ENCODE measurements at places on chromosomes 1 and 21.

DNA sequence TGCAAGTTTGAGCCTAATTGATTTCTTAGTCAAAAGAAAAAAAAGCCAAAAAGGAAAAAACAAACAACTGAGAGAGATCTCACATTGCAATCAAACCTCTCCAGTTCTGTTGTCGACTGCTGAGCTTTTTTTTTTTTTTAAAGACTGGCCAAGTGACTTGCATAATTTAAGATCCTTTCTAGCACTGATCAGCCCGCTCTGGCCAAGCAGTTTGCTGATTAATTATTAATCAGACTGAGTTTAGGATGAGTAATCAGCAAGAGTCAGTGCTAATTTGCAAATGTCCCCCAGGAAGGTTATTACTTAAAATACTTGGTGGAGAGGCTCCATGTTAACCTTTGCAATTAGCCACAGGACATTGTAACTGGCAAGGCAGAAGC, 39.3 kb downstream of the HMGB4 start:
- no peak for DNase-seq

- no peak for DNase-seq
Observed at GRCh38 chr1:77202751-77203150, 16.5 kb downstream of the PIGK start.

GRCh38 chr21:9756677-9757076, 764.7 kb upstream of the TPTE start:
- no peak for DNase-seq

DNA sequence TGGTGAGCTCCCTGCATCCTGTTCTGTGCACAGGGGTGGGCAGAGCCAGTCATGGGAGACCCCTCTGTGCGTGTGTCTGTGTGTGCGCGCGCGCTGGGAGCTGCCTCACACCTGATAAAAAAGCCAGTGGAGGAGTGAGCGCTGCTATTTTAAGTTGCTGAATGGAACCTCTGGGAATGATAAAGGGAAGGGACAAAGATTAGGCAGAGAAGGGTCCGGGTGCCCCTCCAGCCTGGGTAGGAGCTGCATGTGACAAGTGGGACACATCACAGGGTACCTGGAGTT, 847 bp downstream of the ADORA1 start:
- DNase-seq = no peak

DNA sequence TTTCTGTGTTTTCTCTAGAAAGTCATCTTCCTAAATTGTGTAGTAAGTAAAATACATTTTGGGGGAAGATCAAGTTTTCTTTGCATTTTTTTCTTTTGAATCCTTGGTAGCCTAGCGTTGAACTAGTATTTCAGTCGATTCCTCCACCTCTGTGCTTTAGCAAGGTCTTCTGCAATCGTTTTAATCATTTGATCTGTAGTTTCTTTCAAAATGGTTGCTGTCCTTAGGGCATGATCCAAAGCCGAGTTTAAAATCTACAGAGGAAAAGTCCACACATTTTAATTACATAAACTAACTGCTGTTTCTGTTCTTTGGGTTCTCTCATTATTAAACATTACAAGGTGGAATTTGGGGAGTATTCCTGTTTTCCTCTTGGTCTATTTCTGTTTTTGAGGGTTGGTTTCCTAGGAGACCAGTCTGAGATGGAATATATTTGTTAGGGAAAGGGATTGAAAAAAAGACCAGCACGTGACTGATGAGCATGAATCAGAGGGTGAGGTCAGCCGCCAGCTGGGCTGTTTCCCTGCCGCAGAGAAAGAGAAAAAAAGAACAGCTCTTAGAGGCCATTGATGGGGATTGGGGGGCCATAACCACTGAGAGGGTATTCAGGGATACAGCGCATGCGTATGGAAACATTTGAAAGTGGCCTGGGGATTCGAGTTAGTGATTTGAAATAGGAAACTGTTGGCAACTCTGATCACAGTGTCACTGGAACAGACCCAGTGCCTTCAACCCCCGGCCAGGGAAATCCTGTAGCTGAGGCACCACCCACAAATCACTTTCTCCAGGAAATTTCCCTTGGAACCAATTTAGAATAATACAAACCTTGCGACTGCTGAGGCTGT, 40.6 kb downstream of the AKNAD1 start:
- no peak for DNase-seq

DNA sequence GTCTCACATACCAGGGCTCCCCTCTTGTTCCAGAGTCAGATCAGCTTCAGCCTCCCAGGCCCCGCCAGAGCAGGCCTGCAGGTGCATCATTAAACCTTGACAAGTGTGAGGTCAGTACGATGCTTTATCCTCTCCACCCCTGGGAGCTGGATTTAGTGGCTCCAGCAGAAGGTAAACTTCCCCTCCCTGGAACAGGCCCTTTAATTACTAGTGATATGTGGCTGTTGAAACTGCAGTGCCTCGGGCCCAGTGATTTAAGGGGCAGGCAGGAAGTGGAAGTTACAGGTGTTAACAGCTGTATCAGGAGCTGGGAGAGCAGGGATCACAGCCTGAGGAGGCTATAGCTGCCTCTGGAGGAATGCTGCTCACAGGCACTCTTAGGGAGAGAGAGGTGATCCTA, 132.4 kb upstream of the KLHDC7A start:
- no peak for DNase-seq

- no peak for DNase-seq
Observed at GRCh38 chr1:36239941-36240637, 15.8 kb downstream of the THRAP3 start.

GRCh38 chr1:236497908-236498307, 25.9 kb upstream of the LGALS8 start:
- DNase-seq = no peak

- DNase-seq = no peak
Observed at GRCh38 chr1:201320168-201320788, 37.0 kb downstream of the PKP1 start.

DNA sequence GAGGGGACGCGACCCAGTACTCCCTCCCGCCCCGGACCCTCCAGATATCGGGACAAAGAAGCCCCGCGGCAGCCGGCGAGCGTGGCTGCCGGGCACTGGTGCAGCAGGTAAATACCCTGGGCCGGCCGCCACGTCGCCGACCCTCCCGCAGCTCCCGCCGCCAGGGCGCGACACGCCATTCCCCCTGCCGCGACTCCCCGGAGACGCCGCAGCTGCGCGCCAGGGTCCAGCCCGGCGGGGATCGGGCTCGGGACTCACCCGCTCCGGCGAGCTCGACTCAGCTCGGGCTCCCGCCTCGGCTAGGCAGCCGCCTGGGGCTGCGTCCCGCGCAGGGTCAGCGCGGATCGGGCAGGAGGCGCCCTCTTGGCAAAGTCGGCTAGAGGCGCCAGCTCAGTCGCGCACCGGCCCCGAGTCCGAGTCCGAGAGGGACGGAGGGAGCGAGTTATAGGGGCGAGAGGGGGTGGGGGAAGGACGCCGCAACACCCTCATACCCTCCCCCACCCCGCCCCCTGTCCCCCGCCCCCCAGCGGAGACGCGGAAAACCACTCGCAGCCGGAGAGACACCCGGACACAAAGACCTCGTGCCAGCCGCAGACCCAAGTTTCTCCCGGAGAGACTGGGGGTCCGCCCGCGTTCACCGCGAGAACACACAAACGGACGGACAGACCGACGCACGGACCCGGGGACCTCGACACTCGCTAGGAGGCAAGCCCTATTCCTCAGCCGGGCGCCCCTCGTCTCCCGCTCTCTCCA, 985 bp downstream of the SYT6 start:
- no peak for DNase-seq

- DNase-seq = no peak
Observed at GRCh38 chr1:201885531-201886075, 3.1 kb upstream of the SHISA4 start.

DNA sequence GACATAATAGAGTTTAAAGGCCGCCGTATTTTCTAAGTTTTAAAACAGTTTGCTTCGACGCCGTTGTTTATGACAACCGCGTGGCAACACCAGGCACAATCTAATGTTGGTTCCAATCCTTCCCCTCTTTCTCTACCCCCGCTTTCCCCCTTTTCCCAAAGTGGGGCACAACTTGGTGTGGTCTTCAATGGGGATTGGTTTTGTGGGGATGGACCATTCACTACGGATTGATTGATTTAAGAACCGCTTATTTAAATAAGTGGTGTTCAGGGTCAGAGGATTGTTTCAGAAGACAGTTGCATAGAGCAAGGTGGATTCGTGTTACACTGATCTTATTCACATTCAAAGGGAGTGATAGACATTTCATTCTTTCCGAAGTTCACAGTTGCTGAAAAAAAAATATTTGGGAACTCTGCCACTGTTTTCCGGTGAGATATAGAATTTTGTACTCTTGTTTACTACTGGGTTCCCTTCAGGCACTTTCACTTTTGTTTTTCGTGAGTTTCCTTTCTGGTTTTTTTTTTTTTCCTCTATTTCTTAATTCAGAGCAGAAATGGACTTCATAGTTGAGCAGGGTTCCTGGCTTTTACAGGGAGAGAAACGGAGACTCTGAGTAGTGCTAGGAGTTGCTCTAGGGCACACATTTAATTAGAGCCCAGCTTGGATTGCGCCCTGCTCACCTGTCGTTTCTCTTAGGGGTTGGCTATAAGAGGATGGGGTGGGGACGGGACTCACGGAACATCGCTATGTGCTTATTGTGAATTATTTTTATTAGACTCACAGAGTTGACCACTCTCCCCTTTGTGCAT, 79.6 kb upstream of the AK4 start:
- DNase-seq = no peak

DNA sequence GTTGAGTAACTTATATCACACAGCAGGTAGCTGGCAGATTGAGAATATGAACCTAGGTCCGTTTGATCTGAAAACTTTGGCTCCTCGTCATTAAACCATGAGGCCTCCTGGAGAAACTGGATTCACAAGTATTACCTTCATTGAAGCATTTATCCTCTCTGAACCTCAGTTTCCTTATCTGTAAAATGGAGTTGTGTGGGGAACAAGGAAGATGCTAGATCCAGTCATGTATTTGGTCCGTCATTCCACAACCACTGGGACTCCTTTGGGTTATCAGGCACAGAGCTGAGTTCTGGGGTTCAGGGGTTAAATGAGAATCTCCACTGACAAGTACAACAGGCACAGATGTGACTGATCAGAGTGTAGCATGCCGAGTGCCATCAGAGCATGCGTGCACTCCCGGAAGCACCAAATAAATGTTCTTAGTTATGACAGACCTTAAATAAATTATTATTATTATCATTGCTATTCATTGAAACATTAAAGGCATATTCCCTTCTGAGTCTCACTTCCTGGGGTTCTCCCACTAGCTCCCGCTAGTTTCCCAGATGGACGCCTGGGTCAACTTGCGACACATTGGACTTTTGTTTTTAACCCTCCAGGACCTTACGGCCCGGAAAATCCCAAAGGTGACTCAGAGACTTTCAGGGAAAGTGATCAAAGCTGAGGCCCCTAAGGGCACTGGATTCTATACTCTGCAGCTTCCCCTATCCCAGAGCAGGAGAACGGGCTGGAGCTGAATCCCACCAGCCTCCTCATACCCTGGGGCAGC, 130.6 kb downstream of the PLPP3 start:
- DNase-seq = no peak

GRCh38 chr21:16194095-16194787, 464.5 kb downstream of the USP25 start:
- no peak for DNase-seq

DNA sequence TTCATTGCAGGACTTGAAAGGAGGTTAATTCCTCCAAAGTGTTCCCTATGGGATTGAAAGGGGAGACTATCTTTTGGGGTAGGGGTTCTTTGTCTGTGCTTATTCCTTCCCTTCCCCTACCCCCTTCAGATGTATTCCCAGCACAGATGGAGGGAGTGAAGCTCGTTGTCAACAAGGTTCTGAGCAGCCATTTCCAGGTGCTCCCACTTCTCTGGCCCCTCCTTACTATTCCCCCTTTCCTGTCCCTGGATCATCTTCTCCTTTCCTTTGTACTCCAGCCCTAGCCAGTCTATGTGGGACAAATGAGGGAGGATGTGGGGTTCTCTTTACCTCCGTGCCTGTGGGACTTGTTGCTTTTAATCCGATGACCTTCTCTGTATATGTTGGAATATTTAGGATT, 899 bp downstream of the TOMM40L start:
- DNase-seq = no peak

DNA sequence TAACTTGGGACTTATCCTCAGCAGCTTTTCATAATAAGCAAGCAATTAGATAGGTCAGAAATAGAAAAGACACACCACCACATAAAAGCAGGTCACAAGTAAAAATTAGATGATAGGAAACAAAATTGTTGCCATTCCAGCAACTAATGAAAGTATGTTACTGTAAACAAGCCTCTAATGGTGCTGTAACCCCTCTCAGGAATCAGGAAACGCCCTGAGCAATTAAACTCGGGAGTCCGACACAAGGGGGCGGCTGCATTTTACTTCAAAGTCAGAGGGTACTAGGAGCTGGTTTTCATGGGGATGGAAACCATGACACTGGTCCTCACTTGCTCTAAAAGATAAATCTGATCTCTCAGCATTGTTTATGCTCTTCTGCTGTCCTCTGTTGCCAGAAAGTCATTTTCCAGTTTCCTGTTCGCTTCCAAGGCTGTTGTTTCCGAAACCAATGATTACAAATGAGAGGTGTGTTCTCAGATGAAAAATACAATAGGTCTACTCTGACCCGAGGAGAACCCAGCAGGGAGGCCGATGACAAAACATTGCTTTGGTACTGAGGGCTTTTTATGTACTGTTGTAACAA, 93.4 kb downstream of the TGFBR3 start:
- no peak for DNase-seq

DNA sequence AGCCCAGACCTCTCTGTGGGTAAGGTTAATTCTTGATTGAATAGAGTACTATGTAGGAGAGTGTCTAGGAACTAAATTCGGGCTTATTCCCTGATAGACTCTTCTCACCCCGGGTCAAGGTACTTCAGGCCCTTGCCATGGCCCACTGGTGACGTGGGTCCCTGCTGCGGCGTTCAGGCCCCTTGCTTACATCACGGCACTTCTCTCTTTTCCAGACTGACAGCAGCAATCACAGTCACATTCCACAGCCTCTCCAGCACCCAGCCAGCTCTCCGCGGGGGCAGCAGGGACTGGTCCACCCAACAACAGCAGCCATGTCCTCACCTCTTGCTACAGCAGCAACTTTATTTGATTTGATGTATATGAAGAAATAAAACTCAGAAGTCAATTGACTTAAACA, 401.2 kb upstream of the VAMP3 start:
- no peak for DNase-seq

GRCh38 chr1:98044766-98045165, 123.9 kb upstream of the DPYD start:
- DNase-seq = no peak

DNA sequence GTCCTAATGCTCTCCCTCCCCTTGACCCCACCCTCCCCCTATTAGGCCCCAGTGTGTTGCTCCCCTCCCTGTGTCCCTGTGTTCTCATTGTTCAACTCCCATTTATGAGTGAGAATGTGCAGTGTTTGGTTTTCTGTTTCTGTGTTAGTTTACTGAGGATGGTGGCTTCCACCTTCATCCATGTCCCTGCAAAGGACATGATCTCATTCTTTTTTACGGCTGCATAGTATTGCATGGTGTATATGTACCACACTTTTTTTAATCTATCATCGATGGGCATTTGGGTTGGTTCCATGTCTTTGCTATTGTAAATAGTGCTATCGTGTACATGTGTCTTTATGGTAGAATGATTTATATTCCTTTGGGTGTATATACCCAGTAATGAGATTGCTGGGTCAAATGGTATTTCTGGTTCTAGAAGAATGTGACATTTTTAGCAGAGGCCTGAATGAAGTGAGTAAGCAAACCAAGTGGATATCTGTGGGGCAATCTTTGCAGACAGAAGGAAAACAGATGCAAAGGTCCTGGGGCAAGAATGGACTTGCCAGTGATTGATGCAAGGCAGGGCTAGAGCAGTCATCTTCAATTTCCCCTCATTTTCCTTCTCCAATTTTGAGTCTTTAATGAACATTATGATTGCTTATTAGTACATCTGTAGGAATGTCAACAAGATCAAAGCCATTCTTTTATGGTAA, 50.2 kb downstream of the UBE4B start:
- no peak for DNase-seq
